ENCODE measurements at places on chromosomes 5 and 9.

- no peak for DNase-seq
Measured at GRCh38 chr5:174645677-174646076, 78.7 kb upstream of the MSX2 start.

GRCh38 chr5:82364497-82364896 is 86.3 kb upstream of the RPS23 start:
- DNase-seq = no peak

DNA sequence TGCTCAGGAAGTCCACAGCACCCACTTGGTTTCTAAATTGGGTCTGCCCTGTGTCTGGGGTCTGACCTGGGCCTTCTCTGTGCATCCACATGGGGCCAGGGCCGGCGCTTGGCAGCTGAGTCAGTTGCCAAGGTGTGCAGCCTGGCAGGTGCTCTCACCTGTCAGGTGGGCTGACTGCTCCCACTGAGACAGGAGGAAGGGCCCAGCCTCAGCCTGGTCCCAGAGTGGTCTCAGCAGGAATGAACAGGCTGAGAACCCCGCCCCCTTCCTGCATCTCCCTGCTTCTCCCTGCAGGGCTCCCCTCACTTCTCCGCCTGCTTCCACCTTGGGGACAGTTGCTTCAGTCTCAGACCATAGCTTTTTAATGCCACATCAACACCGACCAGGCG is 60.5 kb downstream of the BARX1 start:
- no peak for DNase-seq

GRCh38 chr5:154830219-154830595 is 20.2 kb downstream of the FAXDC2 start:
- no peak for DNase-seq

- DNase-seq = no peak
Measured at GRCh38 chr9:126703002-126703865, 89.5 kb downstream of the LMX1B start.

DNA sequence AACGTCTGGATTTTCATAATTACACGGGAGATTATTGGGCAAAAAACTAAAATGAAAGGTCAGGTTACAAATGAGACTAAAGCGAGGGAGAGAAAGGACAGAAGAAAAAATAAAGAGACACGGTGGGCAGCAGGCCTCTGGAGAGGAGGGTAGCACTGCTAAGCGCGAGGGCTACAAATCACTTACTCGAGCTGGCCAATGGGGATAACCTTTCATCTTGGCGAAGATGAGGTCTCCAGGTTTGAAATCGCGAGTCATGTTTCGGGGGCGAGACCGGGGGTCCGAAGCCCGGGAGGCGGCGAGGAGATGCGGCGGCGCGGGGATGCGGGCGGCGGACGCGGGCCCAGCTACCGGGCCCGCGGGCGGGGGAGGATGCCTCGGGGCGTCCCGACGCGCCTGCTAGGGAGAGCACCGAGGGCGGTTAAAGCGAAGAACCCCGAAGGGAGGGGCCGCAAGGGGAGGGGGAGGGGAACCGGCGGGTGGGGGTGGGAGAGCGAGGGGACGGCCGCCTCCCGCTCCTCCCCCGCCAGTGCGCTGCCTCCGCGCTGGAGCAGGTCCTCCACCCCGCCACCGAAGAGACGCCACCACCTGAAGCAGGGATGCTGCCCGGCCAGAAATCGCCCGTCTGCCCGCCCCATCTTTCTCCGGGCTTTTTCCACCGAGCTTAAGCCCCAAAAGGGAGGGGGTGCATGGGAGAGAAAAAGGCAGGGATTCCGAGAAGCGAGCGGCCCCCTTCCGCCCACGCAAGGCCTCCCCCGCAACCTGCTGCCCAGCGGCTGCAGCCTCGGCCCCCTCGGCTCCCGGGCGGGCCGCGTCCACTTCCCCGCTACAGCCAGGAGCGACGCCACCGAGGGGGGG is 610 bp downstream of the PSIP1 start:
- peak; percentile 38 for DNase-seq

- no peak for DNase-seq
Measured at GRCh38 chr9:85515021-85515420, 226.7 kb downstream of the AGTPBP1 start.

DNA sequence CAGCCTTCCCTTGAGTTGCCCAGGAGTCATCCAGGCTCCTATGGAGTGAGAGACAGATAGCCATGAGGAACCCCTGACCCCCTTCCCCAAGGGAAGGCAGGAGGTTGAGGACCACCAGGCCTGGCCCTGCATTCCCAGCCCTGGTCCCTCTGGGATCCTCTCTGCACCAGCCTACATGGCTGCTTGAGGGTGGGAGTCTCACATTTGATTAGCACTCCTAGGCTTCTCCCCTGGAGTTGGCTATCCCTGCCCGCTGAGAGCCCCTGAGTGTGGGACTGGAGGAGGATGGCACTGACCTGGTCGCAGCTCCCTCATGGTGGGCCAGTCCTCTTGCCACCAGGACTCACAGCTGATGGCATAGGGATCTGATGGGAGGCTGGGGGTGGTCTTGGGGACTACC is 46.7 kb downstream of the SAR1B start:
- DNase-seq = no peak

DNA sequence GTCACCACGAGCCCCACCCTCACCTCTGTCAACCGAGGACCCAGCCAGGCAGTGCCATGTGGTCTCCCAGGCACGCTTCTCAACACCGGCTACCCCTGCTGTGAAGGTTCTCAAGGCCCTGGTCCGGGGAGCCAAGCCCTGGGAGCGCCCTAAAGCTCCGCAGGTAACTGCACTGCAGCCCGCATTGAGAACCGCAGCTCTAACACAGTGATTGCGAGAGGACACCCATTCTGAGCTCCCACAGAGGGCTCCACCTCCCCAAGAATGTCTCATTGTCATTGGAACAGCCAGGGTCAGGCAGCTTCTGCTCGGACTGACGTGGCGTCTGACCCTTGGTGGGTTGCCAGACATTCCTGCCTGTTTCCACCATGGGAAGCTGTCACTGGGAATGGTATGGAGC is 88.3 kb downstream of the ANKRD33B start:
- no peak for DNase-seq

GRCh38 chr5:44382894-44383293 is 6.3 kb downstream of the FGF10 start:
- DNase-seq = no peak

DNA sequence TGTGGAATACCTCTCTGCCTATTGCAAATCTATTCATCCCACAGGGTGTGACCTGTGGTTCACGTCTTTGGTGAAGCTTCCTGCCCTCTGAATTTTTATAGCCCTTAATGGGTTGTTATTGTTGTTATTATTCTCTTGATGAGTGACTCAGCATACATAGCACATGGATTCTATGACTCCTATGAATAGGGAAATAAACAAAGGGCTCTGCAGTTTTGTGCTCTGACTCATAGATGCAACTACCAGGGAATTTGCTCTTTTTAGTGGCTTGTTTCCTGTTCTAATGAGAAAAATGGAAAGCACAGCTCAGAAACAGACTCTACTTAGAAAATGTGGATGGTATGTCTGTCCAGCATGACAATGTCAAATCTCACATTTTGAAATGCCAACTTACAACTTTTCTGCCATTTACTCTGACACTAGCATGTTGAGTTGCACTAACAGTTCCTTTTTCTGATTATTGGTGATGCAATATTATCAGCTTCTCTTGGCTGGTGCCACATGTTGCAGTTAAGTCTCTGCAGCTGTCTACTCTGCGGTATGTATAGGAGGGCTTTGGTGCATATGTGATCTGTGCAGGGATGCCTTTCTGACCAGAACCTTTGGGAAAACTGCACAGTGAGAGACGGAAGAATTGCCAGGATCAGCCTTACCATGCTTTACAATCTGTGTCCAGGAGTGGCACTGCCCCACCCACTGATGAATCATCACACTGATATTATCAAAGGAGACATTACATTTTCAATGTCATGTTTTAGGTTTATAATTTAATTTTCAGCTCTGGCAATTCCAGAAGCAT is 996.4 kb upstream of the WWC1 start:
- DNase-seq = peak; percentile 80

DNA sequence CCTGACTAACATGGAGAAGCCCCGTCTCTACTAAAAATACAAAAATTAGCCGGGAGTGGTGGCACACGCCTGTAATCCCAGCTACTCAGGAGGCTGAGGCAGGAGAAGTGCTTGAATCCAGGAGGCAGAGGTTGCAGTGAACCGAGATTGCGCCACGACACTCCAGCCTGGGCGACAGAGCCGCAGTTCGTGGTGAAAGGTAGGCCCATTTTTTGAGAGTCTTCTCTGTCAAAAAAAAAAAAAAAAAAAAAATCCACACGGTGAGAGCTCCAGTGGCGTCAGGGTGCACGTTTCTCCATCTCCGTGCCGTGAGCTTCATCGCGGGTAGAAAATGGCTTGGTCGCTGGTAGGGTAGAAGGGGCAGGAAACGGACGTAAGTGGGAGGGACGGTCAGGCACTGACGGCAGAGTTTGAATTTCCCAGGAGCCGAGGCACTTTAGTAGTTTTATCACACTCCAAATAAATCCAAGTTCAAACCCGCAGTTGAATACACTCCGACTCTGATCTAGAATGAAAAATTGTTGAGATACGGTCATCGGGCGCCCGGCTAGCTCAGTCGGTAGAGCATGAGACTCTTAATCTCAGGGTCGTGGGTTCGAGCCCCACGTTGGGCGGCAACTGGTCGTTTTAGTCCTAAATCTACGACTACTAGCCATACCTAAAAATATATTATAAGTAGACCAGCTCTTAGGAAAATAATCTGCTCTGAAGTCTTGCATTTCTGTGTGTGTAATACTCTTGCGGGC is 2.4 kb upstream of the TRIM7 start:
- peak; percentile 88 for DNase-seq

DNA sequence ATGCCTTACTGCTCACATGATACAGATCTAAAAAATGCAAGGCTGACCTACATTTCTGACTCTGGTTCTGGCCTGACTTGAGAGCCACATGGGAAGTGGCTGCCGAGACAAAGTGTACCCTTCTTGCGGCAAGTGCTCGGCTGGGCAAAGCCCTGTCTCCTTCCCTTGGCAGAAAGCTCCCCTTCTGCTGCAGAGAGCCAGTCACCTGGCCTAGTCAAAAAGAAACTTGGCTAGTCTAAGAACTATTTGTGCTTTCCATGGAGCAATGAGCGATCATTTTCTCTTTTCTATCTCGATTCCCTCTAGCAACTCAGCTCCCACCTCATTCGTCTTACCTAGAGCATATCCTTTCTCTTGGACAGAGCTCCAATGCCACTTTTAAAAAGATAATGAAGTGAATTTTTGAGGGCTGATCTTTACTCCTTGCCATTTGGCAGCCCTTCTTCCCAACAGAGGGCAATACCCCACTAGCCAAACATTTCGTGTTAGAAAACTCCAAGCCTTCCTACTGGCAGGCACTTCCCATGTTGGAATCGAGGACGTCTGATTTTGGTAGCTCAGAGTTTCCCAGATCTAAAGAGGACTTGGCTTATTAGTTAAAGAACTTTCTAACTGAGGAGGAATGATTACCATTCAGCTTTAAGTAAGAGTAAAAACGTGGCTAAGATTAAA is 108.1 kb upstream of the PRRC1 start:
- no peak for DNase-seq

DNA sequence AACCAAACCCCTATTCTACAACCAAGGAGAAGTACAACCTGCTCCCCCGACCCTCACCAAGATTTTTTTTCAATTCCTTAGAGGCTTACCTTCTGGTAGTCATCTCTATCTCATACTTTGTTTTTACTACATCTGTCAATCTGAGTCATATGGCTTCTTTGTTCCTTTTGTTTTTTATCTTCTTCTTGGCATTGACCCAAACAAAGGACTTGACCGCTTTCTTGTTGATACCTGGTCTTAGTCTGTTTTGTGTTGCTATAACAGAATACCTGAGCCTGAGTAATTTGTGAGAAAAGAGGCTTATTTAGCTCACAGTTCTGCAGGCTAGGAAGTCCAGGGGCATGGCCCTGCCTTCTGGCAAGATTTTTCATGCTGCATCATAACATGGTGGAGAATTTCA is 352.7 kb downstream of the MLLT3 start:
- DNase-seq = no peak

DNA sequence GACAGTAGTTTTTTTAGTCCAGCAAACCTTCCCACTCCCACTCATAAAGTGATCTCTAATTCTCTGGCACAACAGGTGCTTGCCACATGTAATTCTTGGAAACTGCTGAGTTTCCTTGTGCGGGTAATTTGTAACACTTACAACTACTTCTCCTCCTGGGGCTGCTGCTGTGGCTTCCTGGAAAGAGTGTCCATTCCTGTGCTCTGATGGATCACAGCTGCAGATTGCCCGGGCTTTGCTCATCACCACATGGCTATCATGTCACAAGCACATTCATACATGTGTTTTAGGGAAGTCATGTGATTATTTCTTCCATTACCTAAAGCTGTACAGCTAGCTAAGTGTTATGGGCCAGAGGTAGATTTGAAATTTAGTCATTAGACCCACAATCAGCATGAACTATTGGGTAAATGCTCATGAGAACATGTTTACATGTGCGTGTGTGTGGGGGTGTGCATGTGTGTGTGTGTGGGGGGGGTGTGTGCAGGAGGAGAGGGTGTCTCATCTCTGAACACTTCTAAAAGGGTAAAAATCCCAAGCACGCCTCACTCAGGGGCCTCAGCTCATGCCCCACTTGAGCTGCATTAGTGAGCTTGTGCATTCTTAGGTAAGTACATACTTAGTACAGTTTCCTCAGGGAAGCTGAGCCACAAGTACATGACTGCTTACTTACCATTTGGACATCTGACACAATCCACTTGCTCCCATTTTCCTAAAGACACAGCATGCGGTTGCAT is 118.1 kb upstream of the CCDC112 start:
- no peak for DNase-seq

GRCh38 chr5:51053361-51053760 is 329.9 kb upstream of the ISL1 start:
- DNase-seq = no peak

- no peak for DNase-seq
Measured at GRCh38 chr5:102856389-102856777, 101.3 kb downstream of the PAM start.

DNA sequence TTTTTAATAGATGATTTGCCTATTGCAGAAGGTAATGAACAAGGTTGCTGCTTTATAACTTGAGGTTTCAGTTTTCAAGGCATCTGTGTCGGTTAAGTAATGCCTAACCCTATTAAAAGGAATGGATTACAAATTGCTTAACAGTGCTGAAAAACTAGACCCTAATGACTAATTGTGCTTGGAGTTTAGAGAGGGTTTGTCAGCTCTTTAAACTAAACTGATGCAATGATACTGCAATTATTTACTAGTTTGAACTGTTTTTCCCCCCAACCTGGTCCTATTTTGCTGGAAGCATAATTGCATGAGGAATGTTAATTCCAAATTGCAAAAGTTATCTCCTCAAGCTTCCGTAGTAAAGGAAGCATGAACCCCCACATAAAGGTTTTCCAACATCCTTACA is 39.3 kb upstream of the TLX3 start:
- no peak for DNase-seq

- no peak for DNase-seq
Measured at GRCh38 chr9:31674264-31674663, 710.2 kb upstream of the ACO1 start.

- DNase-seq = no peak
Measured at GRCh38 chr5:14118551-14119320, 24.4 kb upstream of the TRIO start.

- DNase-seq = no peak
Measured at GRCh38 chr9:6575324-6576034, 70.0 kb downstream of the GLDC start.

- DNase-seq = peak; percentile 24
Measured at GRCh38 chr9:18791074-18791473, 241.9 kb downstream of the SAXO1 start.

GRCh38 chr5:67490543-67491321 is 294.1 kb upstream of the CD180 start:
- no peak for DNase-seq

All from SK-N-DZ (cell line).